ENCODE measurements at places on chromosomes 4 and X. TPM values are rescaled to one million over a fixed set of nuclear protein-coding genes. Genes with fewer than 3 reads are reported as not detected.

- no peaks in the 10 kb centered on the region for H3K27me3 ChIP-seq
- peaks cover 25% of the 10 kb centered on the region for H3K4me1 ChIP-seq
- no peak for DNase-seq
- no peak overlapping the region for H3K4me3 ChIP-seq
These were observed 50.5 kb upstream of the FAM9C start for GRCh38 chrX:13094828-13095341.

- no peaks in the 10 kb centered on the region for H3K4me1 ChIP-seq
- no peaks in the 10 kb centered on the region for H3K27me3 ChIP-seq
- no peaks in the 10 kb centered on the region for H3K36me3 ChIP-seq
- no peak for DNase-seq
These were observed 1665.0 kb upstream of the TENM3 start for GRCh38 chr4:180578175-180578574.

DNA sequence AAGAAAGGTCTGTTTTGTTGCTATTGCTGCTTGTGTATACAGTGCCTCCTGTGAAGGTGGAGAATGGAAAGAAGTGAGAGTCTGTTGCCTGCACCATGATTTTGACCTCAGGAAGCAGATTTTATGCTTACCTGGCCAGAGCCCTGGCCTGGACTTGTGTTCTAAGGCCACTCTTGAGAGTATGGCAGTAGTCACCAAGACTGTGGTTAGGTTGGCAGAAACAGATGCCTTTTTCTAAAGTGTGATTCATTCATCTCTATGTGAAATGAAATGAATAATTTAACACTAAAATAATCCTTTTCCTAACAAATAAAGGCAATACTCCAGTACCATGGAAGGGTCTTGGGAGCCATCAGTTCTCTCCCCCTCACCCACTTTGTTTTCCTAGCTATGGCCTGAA is 161.8 kb downstream of the DCLK2 start:
- H3K27ac ChIP-seq = no peak overlapping the region
- H3K27me3 ChIP-seq = no peaks in the 10 kb centered on the region
- no peaks in the 10 kb centered on the region for H3K36me3 ChIP-seq
- no peaks in the 10 kb centered on the region for H3K4me1 ChIP-seq

GRCh38 chr4:83217721-83218522 is 66.7 kb downstream of the COQ2 start:
- H3K27me3 ChIP-seq = no peaks in the 10 kb centered on the region
- no peaks in the 10 kb centered on the region for H3K36me3 ChIP-seq
- no peak for DNase-seq
- H3K27ac ChIP-seq = peak overlapping the region; percentile 78

DNA sequence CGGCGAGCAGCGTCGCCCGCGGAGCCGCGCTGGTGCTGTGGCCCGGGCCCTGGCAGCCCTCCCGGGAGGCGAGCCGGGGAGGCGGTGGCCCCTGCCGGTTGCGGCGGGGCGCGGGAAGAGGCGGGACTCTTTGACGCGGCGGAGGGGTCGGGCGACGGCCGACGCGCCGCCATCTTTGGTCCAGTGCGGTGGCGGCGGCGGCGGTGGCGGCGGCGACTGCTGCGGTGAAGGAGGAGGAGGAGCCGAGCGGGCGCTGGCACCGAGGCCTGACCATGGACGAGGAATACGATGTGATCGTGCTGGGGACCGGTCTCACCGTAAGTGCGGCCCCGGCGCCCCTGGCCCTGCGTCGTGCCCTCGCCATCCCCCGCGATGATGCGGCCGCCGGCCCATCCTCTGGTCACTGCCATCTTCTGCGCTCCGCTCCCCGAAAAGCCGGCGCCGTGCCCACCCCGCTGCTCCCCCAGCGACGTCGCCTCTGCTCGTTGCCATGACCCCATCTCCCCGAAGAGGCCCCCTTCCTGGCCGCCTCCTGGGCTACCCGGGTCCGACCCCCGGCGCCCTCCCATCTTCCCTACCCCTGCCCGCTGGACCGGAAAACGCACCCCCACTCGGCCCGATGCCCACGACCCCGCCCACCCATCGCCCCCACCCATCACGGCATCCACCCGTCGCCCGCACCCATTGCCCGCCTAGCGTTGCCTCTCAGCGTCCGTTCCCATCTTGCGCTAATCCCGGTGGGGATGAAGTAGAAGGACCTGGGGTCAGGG is at the start of gene GDI1:
Gene GDI1, plus strand, starts transcription at position 172 of the 770 bp plus-strand sequence. Its CDS starts 101 bp downstream, at position 273.
- DNase-seq = peak; percentile 82
- H3K4me1 ChIP-seq = no peaks in the 10 kb centered on the region
- peak within 1 kb of the TSS; percentile 74 for H3K27ac ChIP-seq
- peak within 1 kb of the TSS; percentile 75 for H3K4me3 ChIP-seq
- peaks cover 25% of the 10 kb centered on the region for H3K36me3 ChIP-seq

GRCh38 chr4:140255927-140256326 is 101.9 kb upstream of the MAML3 start:
- H3K4me3 ChIP-seq = no peak overlapping the region
- H3K36me3 ChIP-seq = no peaks in the 10 kb centered on the region
- H3K4me1 ChIP-seq = no peaks in the 10 kb centered on the region
- H3K27me3 ChIP-seq = no peaks in the 10 kb centered on the region
- no peak for DNase-seq

GRCh38 chrX:119706616-119707015 is 13.6 kb upstream of the SEPTIN6 start:
- no peak for DNase-seq
- no peaks in the 10 kb centered on the region for H3K27me3 ChIP-seq
- no peak overlapping the region for H3K4me3 ChIP-seq
- H3K36me3 ChIP-seq = no peaks in the 10 kb centered on the region
- H3K4me1 ChIP-seq = no peaks in the 10 kb centered on the region

- H3K4me3 ChIP-seq = no peak overlapping the region
- DNase-seq = no peak
- H3K36me3 ChIP-seq = no peaks in the 10 kb centered on the region
- no peaks in the 10 kb centered on the region for H3K4me1 ChIP-seq
- H3K27me3 ChIP-seq = no peaks in the 10 kb centered on the region
These were observed 81.9 kb downstream of the PJA1 start for GRCh38 chrX:69083361-69083760.

GRCh38 chrX:119516157-119516702 is 48.0 kb downstream of the SLC25A5 start:
- no peak for DNase-seq
- no peaks in the 10 kb centered on the region for H3K27me3 ChIP-seq
- no peak overlapping the region for H3K27ac ChIP-seq
- H3K4me1 ChIP-seq = no peaks in the 10 kb centered on the region

DNA sequence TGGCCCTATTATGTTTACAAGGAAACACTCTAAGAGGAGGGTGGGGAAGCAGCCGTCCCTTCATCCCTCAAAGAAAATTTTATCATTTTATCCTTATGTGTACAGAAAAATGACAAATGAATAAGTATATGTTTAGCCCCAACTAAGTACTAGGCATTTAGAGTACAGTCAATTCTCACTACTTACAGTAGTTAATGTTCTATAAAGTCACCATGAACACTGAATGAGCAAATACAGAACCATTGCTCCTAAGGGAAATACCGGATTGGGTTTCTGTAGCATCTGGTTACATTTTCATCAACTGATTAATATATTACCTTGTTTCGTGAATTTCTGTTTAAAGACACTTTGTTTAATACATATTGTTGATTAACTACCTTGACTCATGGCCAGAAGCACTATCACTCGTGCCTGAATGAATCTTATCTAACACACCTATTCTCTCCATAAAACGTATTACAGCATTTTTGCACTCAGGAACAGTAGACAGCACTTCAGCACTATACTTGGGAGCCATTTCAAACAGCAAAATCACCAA is 109.3 kb downstream of the ASB9 start:
- H3K27me3 ChIP-seq = no peaks in the 10 kb centered on the region
- no peaks in the 10 kb centered on the region for H3K36me3 ChIP-seq
- no peak for DNase-seq
- no peak overlapping the region for H3K4me3 ChIP-seq
- no peaks in the 10 kb centered on the region for H3K4me1 ChIP-seq
- no peak overlapping the region for H3K27ac ChIP-seq

The CENPVL2 gene
- not detected for total RNA-seq

The SYTL4 gene
- total RNA-seq = 16.4 TPM

The CXorf51A gene
- not detected for total RNA-seq

The TKTL1 gene
- total RNA-seq = not detected

The ACOX3 gene
- 21.6 TPM for total RNA-seq

The CFAP99 gene
- total RNA-seq = not detected

All from upper lobe of right lung (tissue), 1 donor.